ENCODE measurements at places on chromosomes 4 and X.

- no peak for DNase-seq
Observed at GRCh38 chr4:16513876-16514275, 287.6 kb upstream of the TAPT1 start.

DNA sequence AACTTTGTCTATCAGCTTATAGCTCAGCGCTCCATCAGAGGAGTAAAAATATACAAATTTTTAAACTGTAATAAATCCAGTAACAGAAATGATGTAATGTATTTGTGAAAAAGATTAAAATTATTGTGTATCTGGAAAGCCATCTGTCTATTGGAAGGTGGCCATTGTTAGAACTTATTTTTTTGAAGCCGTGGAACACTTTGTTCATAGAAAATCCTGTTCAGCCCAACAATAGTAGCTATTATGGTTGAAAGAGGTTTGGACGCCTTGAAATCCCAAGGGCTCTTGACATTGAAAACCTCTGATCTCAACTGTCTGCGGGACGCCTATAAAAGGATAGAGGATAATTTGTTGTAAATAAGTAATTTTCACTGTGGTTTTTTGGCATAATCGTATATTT, 98.3 kb downstream of the RAPGEF2 start:
- no peak for DNase-seq

DNA sequence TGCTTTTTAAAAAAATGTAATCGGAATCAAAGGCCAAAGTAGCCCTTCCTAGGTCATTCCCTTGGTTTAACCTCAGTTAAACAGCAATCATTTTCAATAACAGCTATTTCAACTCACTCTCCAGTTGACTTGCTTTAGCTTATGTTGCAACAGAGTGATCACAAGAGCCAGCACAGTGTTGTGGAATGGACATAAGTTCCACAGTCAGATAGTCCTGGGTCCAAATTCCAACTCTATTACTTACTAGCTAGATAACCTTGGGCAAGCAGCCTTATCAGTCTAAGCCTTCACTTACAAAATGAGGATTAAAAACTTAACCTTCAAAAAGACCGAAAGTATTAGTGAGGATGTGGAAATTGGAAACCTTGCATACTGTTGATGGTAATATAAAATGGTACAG, 9.2 kb upstream of the GPC3 start:
- DNase-seq = no peak

DNA sequence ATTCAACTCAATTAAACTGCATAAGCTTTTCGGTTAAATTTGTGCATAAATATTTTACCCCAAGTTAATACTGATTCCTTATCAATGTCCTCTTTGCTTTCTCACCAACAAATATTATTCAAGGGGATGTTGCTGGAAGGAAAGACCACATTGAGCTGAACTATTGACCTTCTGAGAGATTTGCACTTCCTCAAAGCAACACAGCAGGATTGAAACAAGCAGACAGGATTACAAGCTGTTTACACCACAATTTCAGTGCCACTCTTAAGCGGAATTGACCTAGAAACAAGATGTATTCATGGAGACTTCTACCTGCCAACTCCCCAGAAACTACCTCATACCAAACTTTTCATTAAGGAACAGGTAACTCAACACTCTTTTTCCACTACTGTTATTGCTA, 96.5 kb upstream of the DUSP21 start:
- no peak for DNase-seq

GRCh38 chr4:76211769-76212708, 1.6 kb downstream of the SCARB2 start:
- no peak for DNase-seq

- DNase-seq = no peak
Observed at GRCh38 chr4:146477054-146477453, 44.7 kb downstream of the SLC10A7 start.

DNA sequence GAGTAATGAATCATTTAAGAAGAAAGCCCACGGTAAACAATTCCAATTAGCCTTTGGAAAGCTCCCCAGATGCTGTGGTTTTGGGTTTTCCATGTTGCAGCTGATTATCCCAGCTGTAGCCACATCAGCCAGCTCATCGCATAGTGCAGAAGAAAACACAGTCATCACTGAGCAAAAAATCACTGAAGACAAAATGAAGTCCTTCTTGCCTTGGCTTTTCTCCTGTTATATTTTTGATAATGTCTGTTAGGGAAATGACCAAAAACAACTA, 193.0 kb upstream of the C1QTNF7 start:
- DNase-seq = no peak

Measured in stimulated activated CD4-positive, alpha-beta T cell treated with anti-CD3 and anti-CD28 coated beads, Interleukin-4, amount 100 ng/mL, for 4 hours (primary cell).